Stimulated activated CD8-positive, alpha-beta memory T cell treated with anti-CD3 and anti-CD28 coated beads, Interleukin-2, amount 100 ng/mL, for 1 hour (primary cell): ENCODE measurements at places on chromosomes 4 and X.

GRCh38 chr4:78930016-78930629 lies 9.1 kb downstream of the PAQR3 start:
- DNase-seq = no peak

GRCh38 chr4:101782546-101782945 lies 8.0 kb upstream of the BANK1 start:
- no peak for DNase-seq

DNA sequence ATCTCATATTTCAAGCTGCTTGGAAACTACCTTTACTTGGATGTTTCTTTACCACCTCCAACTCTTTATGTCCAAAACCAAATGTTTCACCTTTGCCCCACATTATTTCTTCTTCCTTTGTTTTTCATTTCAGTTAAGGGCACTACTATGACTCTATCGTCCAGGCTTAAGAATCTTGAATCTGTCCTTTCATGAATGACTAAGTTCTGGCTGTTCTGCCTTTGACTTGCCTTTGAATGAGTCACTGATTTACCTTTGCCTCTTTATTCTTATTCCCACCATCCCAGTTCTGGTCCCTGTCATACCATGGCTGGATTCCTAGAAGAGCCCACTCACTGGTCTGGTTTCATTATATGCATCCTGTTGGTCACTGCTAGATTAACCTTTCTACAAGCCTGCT lies 30.6 kb upstream of the PLAC1 start:
- DNase-seq = no peak

- DNase-seq = no peak
These were observed 189.8 kb upstream of the PPP1R2C start for GRCh38 chrX:42967681-42968300.

DNA sequence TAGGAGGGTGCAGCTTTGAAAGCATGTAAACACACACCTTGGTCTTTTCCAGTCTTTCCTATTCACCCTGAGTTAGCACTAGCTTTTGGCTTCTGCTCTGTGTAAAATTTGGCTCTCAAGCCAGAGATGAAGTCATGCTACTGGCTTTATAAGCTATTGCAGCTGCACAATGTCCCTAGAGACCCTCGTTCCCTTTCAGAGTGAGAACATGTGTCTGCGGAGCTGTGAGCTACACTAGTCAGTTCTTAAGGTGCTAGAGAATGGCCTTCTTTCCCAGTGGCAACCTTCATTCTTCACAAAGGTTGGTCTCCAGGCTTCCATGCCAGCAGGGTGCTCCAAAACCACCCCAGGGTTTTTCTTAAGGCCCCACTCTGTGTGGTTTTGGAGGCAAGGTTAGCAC lies 199.1 kb downstream of the SPATA18 start:
- DNase-seq = no peak

DNA sequence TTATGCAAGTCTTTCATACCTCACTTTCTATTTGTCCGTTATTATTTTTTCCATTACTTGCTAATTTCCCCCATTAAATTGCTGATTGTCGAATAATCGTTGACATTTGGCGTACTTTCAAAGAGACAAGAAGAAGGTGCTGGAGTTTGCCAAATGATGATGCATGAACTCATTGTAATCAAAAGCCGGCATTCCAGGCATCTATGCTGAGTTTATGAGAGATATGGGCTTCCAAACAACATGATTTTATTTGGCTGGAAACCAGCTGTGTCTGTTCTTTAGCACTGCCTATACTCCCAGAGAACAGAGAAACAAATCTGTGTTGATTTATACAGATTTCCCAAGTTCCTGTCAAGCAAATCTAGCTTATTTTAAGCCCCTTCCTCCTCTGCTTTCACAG lies 80.8 kb upstream of the RPS6KA3 start:
- no peak for DNase-seq

GRCh38 chr4:127641524-127641923 lies 8.8 kb downstream of the INTU start:
- no peak for DNase-seq

GRCh38 chr4:23233596-23233995 lies 540.9 kb downstream of the GBA3 start:
- no peak for DNase-seq

- DNase-seq = no peak
These were observed 165.0 kb upstream of the GABRA2 start for GRCh38 chr4:46554760-46555465.

DNA sequence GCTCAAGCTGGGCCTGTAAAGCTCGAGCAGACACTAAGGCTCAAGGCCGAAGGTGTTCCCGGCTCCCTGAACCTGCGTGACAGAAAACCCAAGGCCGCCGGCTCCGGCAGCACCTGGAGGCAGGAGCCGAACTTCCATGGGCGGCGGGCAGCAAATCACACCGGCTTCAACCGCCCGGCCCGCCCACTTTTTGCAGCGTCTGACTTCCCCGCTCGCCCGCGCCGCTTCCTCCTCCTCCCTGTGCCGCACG lies 940 bp upstream of the NSD2 start:
- peak; percentile 75 for DNase-seq
